ENCODE measurements at places on chromosomes 3 and 15. TPM values are rescaled to one million over a fixed set of nuclear protein-coding genes. Genes with fewer than 3 reads are reported as not detected.

DNA sequence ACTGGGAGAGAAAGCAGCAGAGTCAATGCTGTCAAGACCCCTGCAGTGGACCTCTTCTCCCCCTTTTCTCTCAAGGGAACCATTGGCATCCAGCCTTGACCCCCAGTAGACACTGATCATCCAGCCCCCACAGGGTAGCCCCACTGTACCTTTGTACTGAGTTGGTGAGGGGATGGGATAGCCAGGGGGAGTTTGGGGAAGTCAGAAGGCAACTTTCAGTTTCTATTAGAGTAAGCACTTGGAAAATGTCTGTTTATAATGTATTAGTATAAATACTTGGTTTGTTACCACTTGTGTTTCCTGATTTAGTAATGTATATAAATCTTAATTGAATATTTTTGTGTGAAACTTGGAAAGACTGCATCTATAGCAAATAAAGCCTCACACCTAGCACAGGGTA is 25.0 kb downstream of the DAG1 start:
- peaks cover 3% of the 10 kb centered on the region for H3K4me1 ChIP-seq
- H3K4me3 ChIP-seq: no peak overlapping the region
- H3K27me3 ChIP-seq: no peaks in the 10 kb centered on the region
- DNase-seq: no peak
- H3K27ac ChIP-seq: no peak overlapping the region
- peaks cover 8% of the 10 kb centered on the region for H3K36me3 ChIP-seq

DNA sequence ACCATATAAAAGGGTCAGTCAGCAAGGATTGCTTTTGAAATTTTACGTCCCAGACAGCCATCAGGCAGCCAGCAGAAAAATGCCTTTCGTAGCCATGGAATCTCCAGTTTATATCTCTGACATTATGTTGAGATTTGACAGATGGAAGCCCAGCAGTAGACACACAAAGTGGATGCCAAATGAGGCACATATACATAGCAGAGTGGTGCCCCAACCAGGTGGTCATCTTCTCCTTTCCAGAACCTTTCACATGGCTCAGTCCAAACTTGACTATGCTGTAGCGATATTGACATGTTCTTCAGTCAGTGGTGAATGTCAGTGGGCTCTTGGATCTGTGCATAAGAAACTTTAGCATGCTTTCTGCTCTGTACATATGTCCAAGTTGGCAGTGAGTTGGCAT is 123.3 kb upstream of the GBE1 start:
- no peak overlapping the region for H3K27ac ChIP-seq
- H3K4me1 ChIP-seq: no peaks in the 10 kb centered on the region
- DNase-seq: no peak
- H3K36me3 ChIP-seq: peaks cover 17% of the 10 kb centered on the region
- no peaks in the 10 kb centered on the region for H3K27me3 ChIP-seq
- H3K4me3 ChIP-seq: no peak overlapping the region

DNA sequence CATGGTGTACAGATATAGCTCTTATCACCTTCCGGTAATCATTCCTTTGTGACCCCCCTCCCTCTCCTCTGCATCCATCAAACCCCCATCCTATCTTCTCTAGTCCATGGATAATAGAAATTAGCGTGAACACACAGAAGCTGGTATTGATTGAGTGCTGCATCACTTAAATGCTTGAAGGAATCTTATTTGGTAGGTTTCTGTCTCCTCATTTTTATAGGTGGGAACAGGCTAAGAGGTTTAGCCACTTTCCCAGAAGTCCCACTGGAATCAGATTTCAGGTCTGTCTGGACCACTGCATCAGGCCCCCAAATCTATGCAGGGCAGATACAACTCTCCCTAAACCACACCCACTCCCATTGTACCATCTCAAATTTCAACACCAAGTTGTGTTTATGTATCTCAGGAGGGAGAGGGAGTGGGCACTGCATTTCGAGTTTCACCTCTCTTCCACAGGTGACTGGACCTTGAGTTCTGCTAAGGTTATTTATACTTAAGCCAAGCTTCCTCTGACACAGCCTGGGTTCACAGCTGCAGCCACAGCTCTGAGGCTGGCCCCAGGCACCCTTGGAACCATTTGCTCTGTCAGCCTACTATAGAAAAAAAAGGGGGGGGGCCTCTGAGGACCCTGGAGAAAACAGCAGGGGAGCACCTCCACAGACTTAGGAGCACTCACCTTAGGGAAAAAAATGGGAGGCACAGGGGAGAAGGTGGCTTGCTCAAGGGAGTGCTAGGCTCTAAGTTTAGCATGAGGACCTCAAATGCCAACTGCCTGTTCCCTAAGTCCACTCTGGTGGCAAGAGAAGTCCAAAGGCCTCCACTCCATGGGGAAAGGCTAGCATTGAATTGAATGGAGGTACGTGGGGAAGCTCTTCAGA is 2.1 kb upstream of the NMB start:
- H3K27me3 ChIP-seq: peaks cover 18% of the 10 kb centered on the region
- peak overlapping the region; percentile 57 for H3K27ac ChIP-seq
- peaks cover 26% of the 10 kb centered on the region for H3K4me1 ChIP-seq
- H3K4me3 ChIP-seq: no peak overlapping the region
- DNase-seq: no peak

DNA sequence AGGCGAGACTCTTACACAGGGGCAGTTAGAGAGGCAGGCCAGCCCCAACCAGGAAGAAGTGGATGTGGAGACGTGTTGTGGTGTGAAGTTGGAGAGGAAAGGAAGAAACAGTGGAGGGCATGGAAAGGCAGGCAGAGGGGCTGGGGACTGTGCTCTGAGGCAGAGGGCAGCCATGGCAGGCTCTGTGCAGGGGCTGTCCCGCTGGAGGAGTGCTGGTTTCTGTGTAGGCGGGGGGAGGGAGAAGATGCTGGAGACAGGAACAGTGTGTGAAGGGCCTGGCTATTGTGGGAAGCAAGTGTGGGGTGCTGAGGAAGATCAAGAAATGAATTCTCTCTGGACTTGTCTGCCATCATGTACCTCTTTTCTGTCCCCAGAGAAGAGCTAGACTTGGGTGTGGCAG is 21.0 kb downstream of the SNAPC5 start:
- no peaks in the 10 kb centered on the region for H3K27me3 ChIP-seq
- no peak overlapping the region for H3K4me3 ChIP-seq
- no peak for DNase-seq
- peaks cover 63% of the 10 kb centered on the region for H3K4me1 ChIP-seq
- H3K27ac ChIP-seq: peak overlapping the region; percentile 59

GRCh38 chr3:100761211-100761942 is 52.1 kb downstream of the TFG start:
- H3K27ac ChIP-seq: no peak overlapping the region
- no peak overlapping the region for H3K4me3 ChIP-seq
- peak; percentile 37 for DNase-seq
- H3K4me1 ChIP-seq: peaks cover 22% of the 10 kb centered on the region

DNA sequence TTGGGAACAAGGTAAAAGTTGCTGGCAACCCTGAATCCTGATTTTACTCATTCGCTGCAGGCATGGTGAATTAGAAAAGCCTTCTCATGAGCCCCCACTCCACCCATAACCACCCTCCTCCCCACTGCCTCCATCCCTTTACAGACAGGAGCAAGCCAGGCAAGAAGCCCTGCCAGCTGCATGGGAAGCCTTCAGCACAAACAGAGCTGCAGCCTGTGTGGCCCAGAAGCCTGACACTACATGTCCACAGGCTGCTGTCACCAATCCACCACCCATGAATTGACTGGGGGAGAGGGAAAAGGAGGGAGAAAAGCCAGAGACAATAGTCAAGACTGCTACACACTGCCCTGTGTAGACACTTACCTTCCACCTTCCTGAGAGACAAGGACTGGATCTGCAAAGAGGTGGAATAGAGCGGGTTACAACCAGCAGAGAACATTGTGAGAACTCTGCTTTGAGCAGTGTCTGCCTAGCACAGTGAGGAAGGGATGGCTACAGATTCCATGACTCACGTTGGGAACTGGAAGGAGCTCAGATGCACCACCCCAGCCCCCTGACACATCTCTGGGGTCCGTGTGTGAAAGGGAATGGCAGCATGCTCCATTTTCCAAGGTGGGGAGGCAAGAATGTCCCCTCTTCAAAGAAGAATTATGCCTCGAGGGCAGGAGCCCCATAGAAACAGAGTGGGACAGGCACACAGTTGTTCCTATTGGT is 33.9 kb downstream of the DZIP1L start:
- H3K4me3 ChIP-seq: no peak overlapping the region
- 0 out of 2 replicates have a peak, but pooled peaks cover 5% of the 10 kb centered on the region for H3K4me1 ChIP-seq
- H3K27ac ChIP-seq: no peak overlapping the region
- no peaks in the 10 kb centered on the region for H3K27me3 ChIP-seq

DNA sequence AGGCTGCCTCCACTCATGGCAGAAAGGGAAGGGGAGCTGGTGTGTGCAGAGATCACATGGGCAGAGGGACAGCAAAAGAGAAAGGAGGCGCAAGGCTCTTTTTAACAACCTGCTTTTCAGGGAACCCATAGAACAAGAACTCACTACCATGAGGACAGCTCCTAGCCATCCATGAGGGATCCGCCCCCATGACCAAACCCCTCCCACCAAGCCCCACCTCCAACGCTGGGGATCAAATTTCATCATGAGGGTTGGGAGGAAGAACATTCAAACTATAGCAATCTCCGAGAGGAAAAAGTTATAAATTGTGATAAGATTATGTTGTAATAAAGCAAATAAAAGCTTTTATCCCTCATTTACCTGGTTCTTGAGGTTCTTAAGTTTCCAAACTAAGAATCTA is 84.7 kb upstream of the LMCD1 start:
- H3K27ac ChIP-seq: no peak overlapping the region
- peak; percentile 18 for DNase-seq
- peaks cover 10% of the 10 kb centered on the region for H3K36me3 ChIP-seq
- 0 out of 2 replicates have a peak, but pooled peaks cover 4% of the 10 kb centered on the region for H3K4me1 ChIP-seq
- no peaks in the 10 kb centered on the region for H3K27me3 ChIP-seq
- no peak overlapping the region for H3K4me3 ChIP-seq

GRCh38 chr3:182755712-182756111 is 37.6 kb upstream of the ATP11B start:
- no peak for DNase-seq
- no peaks in the 10 kb centered on the region for H3K36me3 ChIP-seq
- no peak overlapping the region for H3K4me3 ChIP-seq
- H3K27ac ChIP-seq: no peak overlapping the region
- no peaks in the 10 kb centered on the region for H3K27me3 ChIP-seq
- no peaks in the 10 kb centered on the region for H3K4me1 ChIP-seq

DNA sequence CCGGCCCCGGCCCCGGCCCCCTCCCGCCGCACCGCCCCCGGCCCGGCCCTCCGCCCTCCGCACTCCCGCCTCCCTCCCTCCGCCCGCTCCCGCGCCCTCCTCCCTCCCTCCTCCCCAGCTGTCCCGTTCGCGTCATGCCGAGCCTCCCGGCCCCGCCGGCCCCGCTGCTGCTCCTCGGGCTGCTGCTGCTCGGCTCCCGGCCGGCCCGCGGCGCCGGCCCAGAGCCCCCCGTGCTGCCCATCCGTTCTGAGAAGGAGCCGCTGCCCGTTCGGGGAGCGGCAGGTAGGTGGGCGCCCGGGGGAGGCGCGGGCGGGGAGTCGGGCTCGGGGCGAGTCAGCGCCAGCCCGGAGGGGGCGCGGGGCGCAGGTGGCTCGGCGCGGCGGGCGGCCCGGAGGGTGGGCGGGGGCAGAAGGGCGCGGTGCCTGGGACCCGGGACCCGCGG is 352 bp downstream of the CHRD start:
- H3K4me3 ChIP-seq: no peak overlapping the region
- H3K27ac ChIP-seq: no peak overlapping the region
- H3K27me3 ChIP-seq: peaks cover 63% of the 10 kb centered on the region
- H3K4me1 ChIP-seq: peaks cover 43% of the 10 kb centered on the region
- H3K36me3 ChIP-seq: no peaks in the 10 kb centered on the region

- DNase-seq: no peak
- no peak overlapping the region for H3K4me3 ChIP-seq
- no peak overlapping the region for H3K27ac ChIP-seq
Measured at GRCh38 chr3:128547368-128547987, 54.5 kb upstream of the GATA2 start.

DNA sequence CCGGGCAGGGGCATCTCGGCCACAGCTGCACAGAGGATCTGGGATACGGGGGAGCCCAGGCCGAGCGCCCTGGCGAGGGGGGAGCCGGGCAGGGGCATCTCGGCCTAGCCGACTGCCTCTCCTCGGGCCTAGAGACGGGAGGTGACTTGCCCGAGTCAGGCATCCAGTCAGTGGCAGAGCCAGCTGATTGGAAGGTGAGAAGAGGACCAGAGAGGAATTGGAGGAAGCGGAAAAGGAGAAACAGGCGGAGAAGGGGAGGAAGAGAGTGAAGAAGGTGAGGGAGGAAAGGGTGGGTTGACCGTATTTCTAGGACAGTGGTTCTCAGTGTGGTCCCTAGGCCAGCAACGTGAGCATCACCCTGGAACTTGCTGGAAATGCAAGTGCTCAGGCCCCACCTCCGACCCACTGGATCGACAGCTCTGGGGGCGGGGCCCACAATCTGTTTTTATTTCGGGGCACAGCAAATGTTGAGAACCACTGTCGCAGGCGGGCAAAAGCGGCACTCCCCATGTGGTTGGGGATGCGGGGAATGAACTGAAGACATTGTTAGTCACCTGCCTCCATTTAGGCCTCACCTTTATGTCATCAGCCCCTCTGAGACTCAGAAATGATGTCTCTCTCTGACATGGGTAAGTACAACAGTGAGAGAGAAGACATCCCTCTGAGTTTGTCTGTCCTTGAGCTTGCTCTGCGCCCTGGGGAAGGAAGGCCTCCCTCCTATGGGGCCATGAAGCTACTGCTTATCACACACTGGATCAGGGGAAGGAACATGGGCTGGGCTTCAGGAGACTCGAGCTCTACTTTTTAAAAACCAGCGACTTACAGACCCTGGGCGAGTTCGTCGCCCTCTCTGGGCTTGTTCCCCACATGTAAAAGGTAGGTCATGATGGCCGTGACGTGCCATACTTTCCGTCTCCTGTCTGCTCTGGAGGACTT is 1.0 kb upstream of the MELTF start:
- peaks cover 10% of the 10 kb centered on the region for H3K4me1 ChIP-seq
- H3K27me3 ChIP-seq: peaks cover 25% of the 10 kb centered on the region
- no peaks in the 10 kb centered on the region for H3K36me3 ChIP-seq
- peak overlapping the region; percentile 17 for H3K4me3 ChIP-seq

DNA sequence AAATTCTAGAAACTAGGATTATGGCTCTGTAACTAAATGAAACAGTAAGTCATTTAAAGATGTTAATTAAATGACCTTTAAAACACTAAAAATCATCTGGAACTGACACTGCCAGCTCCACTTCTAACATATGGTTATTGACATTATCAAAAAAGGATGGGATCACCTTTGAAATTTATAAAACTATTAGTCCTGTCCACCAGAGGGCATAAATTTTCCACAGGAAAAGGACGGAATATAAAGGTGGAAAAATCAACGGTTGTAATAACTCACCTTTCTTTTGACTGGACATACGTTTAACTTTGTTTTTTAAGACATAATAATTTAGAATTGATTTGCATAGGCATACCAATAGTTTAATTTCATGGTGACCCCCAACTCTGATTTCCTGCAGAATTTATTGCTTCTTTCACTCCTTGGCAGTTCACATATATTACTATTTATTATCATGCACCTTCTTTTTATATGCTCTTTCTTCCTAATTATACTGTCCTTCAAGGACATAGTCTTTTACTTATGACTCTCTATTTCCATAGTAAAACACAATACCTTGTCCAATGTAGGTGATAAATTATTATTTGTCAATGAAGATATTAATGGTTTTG is 345.7 kb downstream of the CADM2 start:
- no peaks in the 10 kb centered on the region for H3K27me3 ChIP-seq
- H3K36me3 ChIP-seq: no peaks in the 10 kb centered on the region
- no peak for DNase-seq

GRCh38 chr15:70704166-70704565 is 59.2 kb downstream of the UACA start:
- peaks cover 54% of the 10 kb centered on the region for H3K4me1 ChIP-seq
- DNase-seq: no peak
- H3K36me3 ChIP-seq: no peaks in the 10 kb centered on the region
- peaks cover 2% of the 10 kb centered on the region for H3K27me3 ChIP-seq
- no peak overlapping the region for H3K4me3 ChIP-seq
- H3K27ac ChIP-seq: peak overlapping the region; percentile 16

The GP5 gene
- 0.16 TPM for total RNA-seq

The SOX14 gene
- 0.70 TPM for total RNA-seq

The C3orf85 gene
- not detected for total RNA-seq

The MKRN2OS gene
- total RNA-seq: not detected

The HRH1 gene
- not detected for total RNA-seq

The ZNF654 gene
- 8.3 TPM for total RNA-seq

Data from WTC11 (cell line).